NCI-H526 (cell line): ENCODE measurements at places on chromosomes 3 and 15.

- DNase-seq = peak; percentile 80
Measured at GRCh38 chr3:71069797-71070196, 513.7 kb downstream of the FOXP1 start.

DNA sequence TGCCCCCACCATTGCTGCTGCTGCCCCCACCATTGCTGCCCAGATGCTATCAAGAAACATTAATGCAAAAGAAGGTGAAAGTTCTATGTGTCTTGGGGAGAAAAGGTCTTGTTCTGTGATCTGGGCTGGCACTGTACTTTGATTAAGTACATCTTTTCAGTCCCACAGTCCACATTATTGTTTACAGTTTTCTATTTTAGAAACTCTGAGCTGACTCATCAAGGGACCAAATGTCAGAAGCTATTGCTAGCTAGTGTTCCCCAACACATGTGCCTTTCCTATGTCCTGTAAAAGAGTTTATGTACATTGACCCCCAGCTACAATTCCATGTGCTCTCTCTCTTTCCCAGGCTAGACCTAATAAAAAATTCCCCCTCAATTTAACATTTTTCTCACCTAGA, 264.7 kb upstream of the NECTIN3 start:
- DNase-seq = no peak

- DNase-seq = no peak
Measured at GRCh38 chr15:57061281-57061680, 142.8 kb downstream of the TCF12 start.

DNA sequence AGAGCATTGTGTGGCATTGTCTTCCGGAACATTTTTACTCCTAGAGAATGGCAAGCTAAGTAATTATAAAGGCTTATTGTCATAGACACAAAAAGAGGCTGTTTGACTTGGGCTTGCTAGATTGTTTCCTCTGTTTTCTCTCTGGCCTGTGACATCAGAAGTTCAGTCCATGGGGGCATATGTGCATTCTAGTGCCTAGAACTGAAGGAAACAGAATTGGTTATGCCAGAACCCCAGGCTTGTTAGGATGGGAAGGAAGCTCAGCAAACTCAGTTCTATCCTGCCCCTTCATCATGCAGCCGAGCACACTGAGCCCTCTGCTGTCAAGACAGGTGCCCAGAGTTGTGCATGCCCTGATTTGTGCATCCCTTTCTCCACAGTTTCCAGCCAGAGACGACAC, 131.3 kb downstream of the PDE8A start:
- no peak for DNase-seq

GRCh38 chr15:40355976-40356585, 1.9 kb upstream of the DISP2 start:
- no peak for DNase-seq

DNA sequence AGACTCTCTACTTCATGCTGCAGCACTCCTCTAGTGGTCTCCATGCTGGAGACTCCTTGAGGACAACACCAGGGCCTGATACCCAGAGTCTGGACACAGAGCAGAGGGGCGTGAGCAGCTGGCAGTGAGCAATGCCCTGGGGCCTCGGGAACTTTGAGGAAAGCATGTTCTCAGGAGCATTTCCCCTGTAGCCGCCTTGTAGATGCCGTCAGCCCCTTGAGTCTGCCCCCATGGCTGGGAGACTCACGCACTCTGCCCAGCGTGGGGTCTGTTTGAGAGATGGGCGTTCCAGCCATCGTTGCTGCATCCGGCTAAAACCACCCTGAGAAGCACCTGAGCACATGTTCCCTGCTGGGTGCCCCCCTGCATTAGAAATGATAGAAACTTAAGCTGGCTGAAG, 56.8 kb downstream of the PLXNA1 start:
- DNase-seq = no peak

DNA sequence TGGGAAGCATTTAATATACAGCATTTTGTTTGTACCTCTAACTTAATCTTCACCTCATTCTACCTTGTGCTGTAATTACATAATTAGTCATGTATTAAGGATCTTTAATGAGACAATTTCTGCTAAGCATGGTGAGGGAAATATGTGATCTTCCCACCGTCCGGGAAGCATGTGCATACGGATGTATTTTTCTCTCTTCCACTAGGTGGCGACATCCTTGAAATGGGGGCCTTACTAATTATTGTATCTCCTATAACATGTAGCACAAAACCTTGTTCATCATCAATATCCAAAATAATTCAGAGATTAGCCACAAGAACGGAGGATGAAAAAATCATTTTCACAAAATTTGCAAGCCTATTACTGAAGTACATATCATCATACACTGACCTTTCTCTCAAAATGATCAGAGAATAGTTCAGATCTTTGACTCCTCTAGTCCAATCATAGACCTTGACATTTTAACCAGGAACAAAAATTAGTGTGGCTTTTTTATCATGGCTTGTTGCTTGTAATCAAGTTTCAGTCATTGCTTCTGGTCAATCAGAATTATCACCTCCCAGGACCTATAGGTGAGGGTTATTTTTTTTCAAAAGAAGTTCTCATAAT, 148.9 kb upstream of the GBE1 start:
- DNase-seq = peak; percentile 6

DNA sequence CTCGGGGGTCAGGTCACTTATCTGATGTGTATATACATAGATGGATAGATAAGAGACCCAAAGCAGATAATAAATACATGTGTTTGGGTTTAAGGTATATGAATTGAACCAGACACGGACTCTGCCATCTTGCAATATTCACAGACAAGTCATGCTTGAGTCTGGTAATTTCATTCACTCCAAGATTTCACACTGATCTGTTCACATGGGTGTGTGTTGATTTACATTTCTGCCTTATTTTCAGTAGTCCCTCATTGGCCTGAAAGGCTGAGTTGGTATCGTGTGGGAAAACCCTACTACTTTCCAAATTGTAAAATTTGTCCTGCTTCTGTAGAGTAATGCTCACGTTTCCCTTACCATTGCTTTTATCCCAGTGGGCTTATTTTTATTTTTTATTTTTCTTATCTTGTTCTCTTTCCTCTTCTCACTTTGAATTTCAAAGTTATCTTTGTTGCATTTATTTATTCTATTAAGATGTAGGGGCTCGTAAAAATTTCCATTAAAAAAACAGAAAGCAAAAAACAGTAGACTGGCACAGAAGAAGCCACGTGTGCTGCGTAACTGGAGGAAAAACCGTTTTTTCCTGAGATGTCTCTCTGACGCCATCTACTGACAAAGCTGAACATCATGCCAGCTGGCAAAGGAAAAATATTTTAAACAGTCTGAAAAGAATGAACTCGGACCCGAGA, 10.8 kb upstream of the MFSD1 start:
- peak; percentile 51 for DNase-seq

GRCh38 chr3:58683466-58683865, 16.9 kb upstream of the FAM3D start:
- DNase-seq = no peak

DNA sequence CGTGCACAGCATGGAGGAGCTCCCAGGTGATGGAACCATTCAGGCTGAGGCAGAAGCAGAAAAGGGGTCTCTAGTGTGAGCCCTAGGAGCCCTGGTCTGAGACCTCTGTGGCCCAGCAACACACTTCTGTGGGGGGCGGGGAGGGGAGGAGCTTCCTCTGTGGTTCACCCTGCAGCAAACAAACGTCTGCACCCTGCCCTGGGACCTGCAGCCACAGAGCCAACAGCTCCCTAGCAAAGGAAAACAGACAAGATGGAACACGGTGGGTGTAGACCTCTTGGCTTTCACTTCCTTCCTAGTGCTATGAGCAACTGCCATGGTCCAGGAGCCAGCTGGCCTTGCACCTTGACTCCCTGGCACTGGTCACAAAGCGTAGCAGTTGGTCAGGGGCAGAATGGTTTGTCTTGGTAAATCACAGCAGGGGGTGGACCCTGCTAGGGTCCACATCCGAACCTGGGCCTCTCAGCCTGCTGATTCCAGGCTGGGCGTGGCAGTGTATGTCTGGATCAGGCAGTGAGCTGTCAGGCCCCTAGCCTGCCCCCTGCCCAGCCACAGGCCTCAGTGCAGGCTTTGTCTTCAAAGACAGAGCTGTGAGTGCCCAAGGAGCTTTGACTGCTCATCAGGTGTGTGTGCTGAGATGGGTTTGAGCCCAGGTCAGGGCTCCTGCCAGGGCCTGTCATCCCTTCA, 6.7 kb downstream of the AMIGO3 start:
- no peak for DNase-seq

DNA sequence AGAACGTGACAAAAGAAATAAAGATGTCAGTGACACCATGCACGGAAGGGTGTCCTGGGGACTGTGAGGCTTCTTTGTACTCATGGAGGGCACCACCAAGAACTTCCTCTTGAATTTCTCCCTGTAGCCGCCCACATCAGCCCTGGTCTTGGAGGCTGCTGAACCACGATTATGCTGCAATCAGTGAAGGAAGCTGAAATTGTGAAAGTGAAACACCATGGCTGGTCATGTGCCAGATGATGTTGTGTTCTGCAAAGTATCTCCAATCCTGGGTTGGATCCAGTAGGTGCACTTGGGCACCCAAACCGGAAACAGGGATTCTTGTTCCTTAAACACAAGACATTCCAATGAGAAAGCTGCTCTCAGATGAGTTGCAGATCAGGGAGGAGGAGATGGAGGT, 104.4 kb upstream of the GOLGA6L6 start:
- DNase-seq = no peak

DNA sequence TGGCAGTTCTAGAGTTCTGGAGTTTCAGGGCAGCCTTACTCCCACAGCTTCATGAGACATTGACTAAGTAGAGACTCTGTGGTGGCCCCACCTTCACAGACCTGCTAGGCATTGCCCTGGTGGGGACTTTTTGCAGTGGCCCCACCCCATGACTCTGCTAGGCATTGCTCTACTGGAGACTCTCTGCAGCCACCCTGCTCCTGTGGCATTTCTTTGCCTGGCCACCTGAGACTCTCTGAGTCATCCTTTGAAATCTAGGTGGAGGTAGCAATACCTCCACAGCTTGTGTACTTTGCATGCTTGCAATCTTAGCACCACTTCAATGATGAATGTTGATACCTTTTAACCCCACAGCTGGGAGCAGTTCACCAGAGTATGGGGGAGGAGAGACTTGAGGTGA, 40.6 kb upstream of the DHX36 start:
- no peak for DNase-seq

- no peak for DNase-seq
Measured at GRCh38 chr15:39959411-39959810, 25.5 kb downstream of the EIF2AK4 start.

DNA sequence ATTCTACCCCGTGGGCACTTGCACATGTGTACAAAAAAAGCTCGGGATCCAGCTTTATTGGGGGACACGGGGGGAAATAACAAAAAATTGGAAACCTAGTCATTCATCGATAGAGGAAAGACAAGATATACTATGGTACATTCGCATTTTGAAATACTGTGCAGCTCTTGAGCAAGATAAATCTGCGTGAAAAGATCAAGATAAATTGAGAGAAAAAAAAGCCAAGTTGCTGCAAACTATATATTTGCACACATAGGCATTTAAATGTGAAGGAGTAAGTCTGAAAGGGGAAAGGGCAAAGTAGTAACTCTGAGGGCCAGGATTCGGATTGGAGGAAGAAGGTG, 620 bp upstream of the UBR1 start:
- no peak for DNase-seq

DNA sequence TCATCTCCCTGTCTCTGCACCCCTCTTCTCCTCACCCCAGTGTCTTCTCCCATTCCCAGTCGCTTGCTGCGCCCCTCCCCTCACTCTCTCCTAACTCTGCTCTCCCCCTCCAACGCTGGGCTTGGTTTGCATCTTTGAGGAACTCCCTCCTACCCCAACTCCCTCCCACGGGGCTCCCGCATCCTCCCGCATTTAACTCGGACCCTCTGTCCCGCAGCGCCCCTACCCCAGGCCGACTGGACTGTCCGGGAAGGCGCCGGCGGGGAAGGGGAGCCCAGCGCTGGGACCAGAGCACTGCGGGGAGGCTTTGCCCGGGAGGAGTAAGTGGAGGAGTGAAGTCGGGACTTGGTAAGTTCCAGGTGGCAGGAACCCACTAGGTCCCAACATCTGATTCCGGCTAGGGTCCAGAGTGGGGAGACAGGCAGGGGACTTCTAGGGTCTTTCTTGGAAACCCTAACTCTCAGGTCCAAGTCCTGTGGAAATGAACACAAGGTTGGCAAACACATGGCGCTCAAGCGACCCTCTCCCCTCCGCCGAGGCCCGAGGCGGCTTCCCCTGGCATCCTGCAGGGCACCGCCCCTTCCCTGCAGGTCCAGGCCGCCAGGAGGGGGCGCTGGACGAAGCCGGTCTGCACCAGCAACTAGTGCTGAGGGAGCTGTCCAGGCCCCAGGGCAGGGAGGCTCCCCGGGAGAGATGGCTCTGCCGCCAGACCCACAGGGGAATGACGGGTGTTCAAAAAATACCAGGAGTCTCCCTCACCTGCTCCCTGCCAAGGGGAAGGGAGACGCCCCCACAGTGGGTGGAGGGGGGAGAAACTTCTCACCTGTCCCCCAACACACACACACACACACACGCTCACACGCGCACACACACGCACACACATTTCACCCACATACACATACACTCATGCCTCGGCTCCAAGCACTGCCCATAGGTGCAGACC, 53.2 kb downstream of the LHFPL4 start:
- DNase-seq = peak; percentile 70

GRCh38 chr3:120156699-120157098, 62.5 kb upstream of the GSK3B start:
- no peak for DNase-seq

DNA sequence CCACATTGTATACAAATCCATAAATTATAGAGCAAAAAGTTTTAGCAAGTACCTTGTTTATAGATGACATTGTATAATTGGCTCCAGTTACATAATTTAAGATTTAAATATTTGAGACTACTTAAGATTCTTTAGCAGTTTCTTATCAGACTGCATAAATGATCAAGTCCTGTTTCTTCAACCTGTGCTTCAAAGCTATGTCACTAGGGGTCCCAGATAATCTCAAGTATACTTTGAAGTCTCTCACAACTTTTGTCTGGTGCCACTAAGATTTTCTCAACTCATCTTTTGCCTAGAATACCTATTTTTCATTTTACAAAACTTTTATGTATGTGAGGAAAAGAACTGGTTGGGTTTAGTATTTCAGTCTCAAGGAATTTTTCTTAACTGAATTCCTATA, 205.5 kb downstream of the STAG1 start:
- no peak for DNase-seq

- no peak for DNase-seq
Measured at GRCh38 chr3:81565041-81565440, 196.4 kb downstream of the GBE1 start.

DNA sequence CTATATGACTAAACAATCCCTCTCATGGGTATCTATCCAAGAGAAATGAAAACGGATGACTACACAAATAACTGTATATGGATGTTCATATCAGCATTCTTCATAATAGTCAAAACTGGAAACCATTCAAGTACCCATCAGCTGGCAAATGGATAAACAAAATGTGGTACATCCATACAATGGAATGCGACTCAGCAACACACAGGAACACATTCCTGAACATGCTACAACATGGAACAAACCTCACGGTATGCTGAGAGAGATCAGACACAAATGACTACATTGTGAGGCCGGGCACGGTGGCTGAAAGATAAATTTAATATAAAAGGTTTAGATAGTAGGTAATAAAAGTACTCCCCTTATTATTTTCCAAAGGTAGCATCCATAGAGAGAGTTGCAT, 42.6 kb downstream of the CCR4 start:
- DNase-seq = no peak
